ENCODE measurements at places on chromosomes 5 and 9.

GRCh38 chr5:143980506-143980905 lies 168.5 kb downstream of the HMHB1 start:
- no peak for DNase-seq

DNA sequence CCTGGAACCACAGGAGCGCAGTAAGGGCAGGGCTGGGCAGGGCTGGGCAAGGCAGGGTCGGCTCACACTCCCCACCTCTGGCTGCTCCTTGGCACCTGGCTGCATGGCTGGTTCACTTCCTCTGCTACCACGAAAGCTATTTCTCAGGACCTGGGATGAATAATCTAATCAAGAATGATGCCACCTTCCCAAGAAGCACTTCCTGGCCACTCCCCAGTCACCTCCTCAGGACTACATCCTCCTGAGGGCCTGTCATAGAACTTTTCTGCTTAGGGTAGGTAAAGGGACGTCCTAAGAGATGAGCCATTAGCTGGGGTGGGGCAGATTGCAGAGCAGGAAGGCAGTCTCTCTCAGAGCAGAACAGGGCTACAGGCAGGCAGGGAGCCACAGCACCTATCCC lies 288.2 kb upstream of the MAP3K1 start:
- no peak for DNase-seq

- no peak for DNase-seq
These were observed 783 bp upstream of the DNAH5 start for GRCh38 chr5:13945271-13945670.

DNA sequence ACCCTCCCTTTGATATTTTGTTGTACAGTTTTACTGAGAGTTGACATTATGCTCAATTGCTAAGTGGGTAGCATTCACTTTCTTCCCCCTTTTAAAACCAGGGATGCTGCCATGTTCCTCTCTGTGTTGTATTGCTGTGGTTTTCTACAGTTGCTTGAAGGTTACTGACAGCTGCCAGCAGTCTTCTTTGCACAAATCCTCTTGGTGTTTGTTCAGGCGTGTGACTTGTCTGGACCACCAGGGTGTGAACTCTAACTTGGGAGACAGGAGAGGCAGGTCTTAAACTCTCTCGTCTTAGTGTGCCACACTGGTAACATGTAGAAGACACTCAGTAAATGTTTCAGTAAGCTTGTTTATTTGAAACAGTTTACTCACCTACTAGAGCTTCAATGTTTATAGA lies 25.1 kb downstream of the SLC44A1 start:
- no peak for DNase-seq

GRCh38 chr5:14143841-14144585 lies 871 bp downstream of the TRIO start:
- peak; percentile 55 for DNase-seq

- DNase-seq = no peak
These were observed 6.0 kb downstream of the HDAC3 start for GRCh38 chr5:141630570-141631140.

DNA sequence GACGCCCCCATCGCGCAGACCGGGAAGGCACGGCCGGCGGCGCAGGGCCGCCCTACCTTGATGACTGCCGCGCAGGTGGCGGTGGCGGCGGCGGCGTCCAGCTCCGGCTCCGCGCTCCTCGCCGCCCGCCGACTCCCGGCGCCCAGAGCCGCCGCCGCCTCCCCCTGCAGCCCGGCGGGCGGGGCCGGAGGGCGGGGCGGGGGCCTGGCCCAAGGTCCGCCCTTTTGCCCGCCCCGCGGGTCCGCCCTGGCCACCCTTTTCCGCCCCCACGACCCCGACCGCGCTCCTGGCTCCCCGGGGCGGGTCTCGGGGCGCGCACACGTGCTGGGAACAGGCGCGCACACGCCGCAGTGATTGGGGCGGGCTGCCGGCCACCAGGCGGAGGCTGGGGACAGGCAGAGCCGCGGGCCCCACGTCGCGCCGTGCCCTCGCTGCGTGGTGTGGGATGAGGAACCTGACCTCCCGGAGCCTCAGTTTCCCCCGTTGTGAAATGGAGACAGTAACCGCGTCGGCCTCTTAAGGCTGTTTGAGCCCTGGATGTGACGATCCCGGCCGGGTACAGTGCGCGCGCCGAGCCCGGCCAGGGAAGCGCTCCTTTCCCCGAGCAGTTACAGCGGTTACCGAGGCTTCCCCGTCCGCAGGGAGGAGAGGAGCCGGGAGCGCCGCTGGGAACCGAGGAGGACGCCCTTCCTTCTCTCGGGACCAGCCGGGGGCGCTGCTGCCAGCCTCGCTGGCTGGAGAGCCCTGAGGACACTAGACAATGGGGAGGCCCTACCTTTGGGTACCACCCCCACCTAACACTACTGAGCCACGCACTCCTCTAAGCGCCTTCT lies at the start of gene CORO2A:
Gene CORO2A (minus strand): TSS at position 135 of the 833 bp plus-strand sequence. CDS start 34,977 bp downstream, outside the sequence.
- peak; percentile 95 for DNase-seq

GRCh38 chr9:21465859-21466518 lies 16.1 kb downstream of the IFNE start:
- DNase-seq = peak; percentile 65

DNA sequence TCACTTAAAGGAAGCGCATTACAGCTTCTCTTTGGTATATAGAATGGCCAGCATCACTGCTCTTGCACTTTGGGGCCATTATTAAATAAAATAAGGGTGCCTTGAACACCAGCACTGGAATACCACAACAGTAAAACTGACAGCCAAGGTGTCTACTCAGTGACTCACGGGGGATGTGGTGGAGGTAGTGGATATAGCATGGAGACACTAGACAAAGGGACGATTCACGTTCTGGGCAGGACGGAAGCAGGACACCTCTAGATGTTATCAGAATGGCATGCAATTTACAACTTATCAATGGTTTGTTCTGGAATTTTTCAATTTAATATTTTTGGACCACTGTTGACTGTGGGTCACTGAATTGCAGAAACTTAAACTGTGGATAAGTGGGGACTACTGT lies 32.9 kb upstream of the PDE8B start:
- DNase-seq = no peak

- DNase-seq = no peak
These were observed 77.1 kb upstream of the RASEF start for GRCh38 chr9:83140061-83140460.

- DNase-seq = no peak
These were observed 17.1 kb upstream of the NRARP start for GRCh38 chr9:137319011-137319738.

- DNase-seq = no peak
These were observed 106.4 kb upstream of the NIPBL start for GRCh38 chr5:36770125-36770524.

- DNase-seq = peak; percentile 52
These were observed 21.3 kb downstream of the CCDC69 start for GRCh38 chr5:151202381-151203139.

DNA sequence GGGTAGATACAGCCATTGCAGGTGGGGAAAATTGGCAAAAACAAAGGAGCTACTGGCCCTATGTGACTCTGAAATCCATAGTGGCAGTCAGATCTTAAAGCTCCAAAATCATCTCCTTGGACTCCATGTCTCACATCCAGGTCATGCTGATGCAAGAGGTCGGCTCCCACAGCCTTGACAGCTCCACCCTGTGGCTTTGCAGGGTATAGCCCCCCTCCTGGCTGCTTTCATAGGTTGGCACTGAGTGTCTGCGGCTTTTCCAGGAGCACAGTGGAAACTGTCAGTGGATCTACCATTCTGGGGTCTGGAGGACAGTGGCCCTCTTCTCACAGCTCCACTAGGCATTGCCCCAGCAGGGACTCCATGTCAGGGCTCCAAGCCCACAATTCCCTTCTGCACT lies 1190.1 kb downstream of the CDH12 start:
- DNase-seq = no peak

DNA sequence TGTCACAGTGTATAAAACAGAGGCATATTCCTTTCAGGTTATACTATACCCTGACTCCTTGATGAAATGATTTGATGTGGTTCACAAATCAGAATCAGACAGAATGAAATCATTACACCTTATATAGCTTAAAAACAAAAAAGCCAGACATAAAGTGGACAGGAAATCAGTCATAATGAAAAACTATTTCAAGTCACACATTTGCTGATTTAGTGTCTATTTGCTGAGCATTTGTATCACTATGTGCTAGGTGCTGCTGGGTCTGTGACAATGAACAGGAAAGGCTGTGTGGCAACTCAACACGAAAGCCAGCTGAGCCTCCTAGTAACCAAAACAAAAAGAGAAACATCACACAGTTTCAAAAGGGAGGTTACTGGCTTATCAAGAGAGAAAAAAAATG lies 194.0 kb downstream of the EFNA5 start:
- DNase-seq = peak; percentile 9

GRCh38 chr9:82022121-82022520 lies 33.5 kb downstream of the SPATA31D1 start:
- DNase-seq = no peak

DNA sequence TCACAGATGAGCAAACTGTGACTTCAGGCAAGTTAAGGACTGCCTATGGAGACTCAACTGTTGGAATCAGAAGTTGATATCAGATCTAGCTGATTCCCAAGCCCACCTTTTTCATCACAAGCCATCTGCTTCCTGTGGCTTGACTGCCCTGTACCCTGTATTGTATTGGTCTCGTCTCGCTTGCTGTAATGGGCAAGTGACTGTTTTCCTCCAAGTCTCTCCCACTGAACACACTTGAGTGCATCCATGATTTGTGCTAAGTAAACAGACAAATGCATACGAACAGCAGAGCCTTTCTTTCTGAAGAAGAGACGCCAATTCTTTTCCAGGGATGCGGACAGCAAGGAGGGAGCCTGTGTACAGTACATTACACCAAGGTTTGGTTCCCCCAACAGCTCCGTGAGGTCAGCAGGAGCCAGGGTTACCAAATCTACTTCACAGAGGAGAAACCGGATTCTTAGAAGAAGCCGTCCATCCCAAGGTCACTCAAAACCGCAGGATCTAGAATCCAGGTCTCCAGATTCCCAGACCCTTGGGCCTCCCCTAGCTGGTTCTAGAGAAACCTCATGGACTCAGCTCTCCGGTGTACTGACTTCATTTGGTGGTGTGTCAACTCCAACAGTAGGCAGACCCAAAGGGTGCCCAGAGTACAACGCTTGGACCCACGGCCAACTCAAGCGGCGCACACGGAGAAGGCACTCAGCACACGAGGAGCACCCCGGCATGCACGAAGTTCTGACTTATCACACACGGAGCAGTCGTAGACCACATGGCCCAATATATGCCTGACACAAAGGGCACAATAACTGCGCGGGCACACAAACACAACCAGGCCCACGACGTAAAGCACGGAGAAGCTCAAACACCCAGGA lies 1.1 kb downstream of the BAG1 start:
- peak; percentile 36 for DNase-seq

DNA sequence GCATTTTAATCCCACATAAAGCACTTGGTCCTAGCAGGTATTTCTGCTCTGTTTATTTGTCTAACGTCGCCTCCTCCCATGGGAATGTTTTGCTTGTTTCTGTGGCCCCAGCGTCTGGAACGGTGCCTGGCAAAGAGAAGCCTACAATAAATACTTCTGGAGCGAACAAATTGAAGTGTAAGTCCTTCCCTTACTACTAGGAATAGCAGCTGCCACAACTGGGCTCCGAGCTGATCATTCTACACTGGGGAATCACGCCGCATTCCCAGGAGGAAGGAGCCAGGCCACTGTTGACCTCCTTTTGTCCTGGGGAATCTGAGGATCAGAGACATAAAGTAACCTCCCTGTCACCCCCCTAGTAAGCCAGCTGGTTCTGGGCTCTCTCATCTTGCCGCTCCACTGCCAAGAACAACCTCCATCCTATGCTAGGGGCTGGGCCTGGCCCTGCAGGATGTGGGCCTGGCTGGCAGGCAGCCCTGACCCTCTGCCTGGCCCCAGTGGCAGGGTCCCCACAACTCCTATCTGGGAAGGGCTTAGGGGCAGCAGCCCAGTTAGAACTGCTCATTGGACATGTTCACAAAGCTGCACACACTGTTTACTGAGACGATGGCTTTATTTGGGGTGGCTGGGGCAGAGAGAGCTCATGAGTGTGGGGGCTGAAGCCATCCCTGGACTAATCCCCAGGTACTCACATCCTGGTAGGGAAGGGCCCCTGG lies 82.8 kb downstream of the GTF3C4 start:
- no peak for DNase-seq

GRCh38 chr9:128551657-128552152 lies 682 bp upstream of the SPTAN1 start:
- DNase-seq = no peak

- no peak for DNase-seq
These were observed 70.5 kb upstream of the RAI14 start for GRCh38 chr5:34585601-34586104.

DNA sequence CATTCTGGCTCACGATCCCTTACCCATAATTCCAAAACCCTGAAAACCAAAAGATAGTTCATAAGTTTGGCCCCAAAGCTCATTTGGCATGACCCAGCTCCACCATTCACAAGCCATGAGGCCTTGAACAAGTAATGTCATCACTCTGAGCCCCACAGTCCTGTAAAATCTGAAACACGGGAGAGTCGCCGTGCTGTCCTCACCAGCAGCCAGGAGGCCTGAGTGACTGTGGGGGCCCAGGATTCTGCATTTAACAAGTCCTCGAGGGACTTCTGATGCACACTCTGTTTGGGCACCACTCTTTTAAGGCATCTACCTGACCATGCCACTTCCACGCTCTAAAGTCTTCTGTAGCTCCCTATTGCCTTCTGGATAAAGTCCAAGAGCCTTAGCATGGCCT lies 40.8 kb downstream of the DUSP1 start:
- DNase-seq = no peak

DNA sequence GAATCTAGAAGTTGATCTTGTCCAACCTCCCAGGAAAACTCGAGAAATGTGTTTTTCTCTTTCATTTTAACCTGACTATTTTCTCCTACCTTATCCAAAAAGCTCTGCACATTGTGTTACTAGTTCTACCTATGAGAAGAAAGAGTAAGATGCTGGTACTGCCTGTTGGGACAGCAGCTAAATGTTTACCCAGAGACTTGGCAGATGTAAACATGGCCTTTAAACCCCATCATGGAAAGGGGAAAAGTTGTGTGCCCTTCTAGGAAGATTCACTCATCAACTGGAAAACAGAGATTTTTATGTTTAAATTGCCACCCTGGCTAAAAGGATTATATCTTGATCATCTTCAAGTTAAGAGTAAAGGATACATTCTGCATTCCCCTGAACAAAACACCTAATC lies 3.5 kb downstream of the ARL15 start:
- no peak for DNase-seq

DNA sequence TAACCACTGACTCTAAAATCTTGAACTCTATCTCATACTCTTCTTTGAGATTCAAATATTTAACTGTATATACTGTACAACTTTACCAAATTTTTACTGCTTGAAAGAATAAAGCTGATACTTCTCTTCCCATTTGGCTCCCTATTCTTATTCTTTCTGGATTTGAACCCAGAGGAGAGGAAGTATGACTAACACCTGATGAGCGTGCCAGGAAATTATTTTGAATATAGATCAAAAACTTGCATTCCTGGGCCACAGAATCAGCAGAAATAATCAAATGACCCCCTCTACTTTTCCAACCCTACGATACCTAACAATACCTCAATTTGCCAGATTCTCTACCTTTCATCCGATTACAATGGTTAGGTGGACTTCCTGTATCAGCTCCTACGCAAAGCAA lies 285.8 kb downstream of the ISL1 start:
- DNase-seq = no peak

DNA sequence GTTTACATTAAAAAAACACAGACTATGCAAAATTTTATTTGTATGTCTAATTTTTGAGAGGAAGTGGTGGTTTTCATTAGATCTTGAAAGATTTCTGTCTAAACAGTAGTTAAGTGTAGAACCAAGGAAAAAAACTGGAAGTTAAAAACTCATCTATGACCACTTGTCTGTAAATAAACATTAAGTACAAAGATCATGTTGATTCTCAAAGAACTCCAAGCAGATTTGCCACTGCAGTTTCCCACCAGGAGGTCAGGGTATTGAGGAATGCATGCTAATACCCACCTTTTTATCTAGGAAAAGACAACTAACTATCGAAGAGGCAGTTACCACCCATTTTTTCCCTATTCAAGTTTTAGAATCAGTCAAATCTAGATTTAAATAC lies 1.9 kb downstream of the STOM start:
- peak; percentile 58 for DNase-seq
